ENCODE measurements at places on chromosomes 1 and 21. TPM values are rescaled to one million over a fixed set of nuclear protein-coding genes. Genes with fewer than 3 reads are reported as not detected.

Gene RHCE
- total RNA-seq, result 1.4 TPM

Gene OPTC
- not detected for total RNA-seq

Gene LMO4
- total RNA-seq, result 134 TPM

Gene NID1
- total RNA-seq, result 18.0 TPM

Gene GMEB1
- total RNA-seq, result 9.9 TPM

Gene IL20
- total RNA-seq, result not detected

Gene AADACL4
- total RNA-seq, result not detected

Gene PPM1J
- total RNA-seq, result 5.5 TPM

Gene CHI3L2
- 0.92 TPM for total RNA-seq

Gene GABPA
- total RNA-seq, result 34.4 TPM

Gene FCRLB
- 1.4 TPM for total RNA-seq

Gene PGLYRP3
- total RNA-seq, result not detected

Gene KRTAP10-2
- total RNA-seq, result not detected
